CD4-positive, alpha-beta T cell treated with Interleukin-4 for 1 hour (primary cell): ENCODE measurements at places on chromosomes 7 and 10.
A peak's percentile ranks its signal among the peaks of the same experiment; 100 is the strongest.

DNA sequence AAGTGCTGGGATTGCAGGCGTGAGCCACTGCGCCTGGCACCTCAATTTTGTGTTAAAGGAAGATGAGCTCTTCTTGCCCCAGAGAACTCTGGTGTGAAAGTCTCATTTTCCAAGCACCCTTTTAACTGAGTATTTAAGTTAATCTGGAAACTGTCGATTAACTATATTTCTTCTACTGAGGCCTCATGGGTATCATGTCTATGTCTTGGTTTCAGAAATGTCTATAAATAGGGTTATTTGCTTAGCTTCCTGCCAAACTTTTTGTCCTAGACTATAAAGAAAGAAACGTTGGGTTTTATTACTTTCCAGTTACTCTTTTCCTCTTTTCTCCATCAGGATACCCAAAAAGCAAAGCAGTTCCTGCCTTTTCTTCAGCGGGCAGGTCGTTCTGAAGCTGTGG is 102.4 kb downstream of the LRRC4 start:
- DNase-seq: no peak

- no peak for DNase-seq
Observed at GRCh38 chr7:31175672-31176071, 123.6 kb downstream of the ADCYAP1R1 start.

- peak; percentile 63 for DNase-seq
Observed at GRCh38 chr10:8416192-8416701, 361.8 kb downstream of the GATA3 start.

DNA sequence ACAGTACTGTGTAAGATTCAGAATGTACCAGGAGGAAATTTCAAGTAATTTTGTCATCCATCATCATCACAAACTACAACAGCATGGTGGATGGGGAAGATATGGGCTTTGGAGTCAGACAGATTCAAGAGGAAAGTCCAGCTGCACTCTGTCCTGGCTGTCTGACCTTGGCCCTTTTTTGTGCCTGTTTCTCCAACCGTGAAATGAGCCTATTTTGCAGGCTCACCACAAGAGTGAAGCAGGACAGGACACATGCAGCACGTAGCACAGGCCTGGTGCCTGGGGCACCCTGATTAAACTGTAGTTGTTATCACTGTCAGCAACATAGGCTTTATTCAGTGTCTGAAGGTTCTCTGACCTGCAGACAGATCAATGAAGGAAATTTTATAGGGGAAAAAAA is 37.6 kb downstream of the RHOBTB1 start:
- DNase-seq: no peak

GRCh38 chr10:108238261-108238660 is 1073.8 kb upstream of the SORCS1 start:
- DNase-seq: no peak

GRCh38 chr7:131547589-131547988 is 8.8 kb downstream of the PODXL start:
- DNase-seq: no peak

DNA sequence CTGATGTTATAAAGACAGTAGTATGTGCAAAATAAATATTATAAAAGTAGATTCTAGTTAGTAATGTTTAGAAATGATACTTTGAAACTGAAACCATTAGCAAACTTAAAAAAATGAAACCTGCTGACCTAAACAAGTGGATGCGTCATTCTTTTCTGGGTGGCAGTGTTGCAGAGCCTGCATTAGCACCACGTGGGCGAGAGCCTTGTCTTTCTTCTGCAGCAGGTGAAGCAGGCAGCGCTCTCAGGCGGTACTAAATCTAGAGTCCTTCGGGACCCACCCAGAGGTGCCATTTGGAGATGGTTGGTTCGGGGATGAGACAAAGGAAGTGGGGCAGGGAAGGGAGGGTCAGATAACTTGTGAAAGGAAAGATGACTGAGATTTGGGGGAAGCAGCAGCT is 759.1 kb upstream of the IGFBP3 start:
- DNase-seq: no peak

DNA sequence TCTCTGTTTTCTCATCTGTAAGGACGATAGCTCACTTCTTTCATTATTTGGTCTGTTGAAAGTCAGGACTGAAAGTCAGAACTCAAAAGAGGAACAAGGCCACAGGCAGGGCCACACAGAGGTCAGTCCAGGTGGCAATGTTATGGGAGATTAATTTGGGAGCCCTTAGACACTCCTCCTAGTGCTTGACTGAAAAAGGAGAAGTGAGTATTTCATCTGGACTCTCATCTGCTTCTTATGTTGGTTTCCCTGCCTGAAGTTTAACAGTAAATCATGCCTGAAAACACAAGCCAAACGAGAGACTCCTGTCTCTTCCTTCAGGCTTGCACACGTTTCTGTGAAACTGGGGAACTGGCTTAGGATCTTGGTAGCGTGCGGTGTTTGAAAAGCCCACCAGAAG is 248.5 kb downstream of the BUB3 start:
- DNase-seq: no peak

DNA sequence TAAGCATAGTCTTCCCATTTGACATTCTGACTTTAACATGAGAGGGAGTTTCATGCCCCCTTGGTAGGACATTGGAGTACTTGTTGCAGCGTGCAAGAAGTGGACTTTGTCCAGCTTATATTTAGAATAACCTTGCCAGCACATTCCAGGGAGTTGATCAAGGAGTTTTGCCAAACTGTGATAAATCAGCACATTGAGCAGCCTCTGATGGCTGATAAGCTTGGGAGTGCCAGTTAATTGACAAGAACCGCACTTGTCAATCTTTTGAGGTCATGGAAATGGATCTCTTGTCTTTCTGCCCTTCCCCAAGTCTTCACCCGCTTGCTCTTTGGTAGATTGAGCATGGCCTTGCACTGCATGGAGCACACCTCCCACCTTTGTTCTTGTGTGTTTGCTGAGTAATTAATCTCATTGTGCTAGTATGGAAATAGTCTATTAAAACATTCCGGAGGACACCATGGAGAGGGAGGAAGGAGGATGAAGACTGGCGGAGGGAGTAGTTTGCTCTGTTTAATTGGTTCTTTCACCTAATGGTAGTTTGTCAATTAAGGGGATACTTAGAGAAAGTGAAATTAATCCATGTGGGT is 668.5 kb upstream of the GALNT17 start:
- no peak for DNase-seq

- no peak for DNase-seq
Observed at GRCh38 chr7:135877805-135878204, 99.4 kb downstream of the MTPN start.

DNA sequence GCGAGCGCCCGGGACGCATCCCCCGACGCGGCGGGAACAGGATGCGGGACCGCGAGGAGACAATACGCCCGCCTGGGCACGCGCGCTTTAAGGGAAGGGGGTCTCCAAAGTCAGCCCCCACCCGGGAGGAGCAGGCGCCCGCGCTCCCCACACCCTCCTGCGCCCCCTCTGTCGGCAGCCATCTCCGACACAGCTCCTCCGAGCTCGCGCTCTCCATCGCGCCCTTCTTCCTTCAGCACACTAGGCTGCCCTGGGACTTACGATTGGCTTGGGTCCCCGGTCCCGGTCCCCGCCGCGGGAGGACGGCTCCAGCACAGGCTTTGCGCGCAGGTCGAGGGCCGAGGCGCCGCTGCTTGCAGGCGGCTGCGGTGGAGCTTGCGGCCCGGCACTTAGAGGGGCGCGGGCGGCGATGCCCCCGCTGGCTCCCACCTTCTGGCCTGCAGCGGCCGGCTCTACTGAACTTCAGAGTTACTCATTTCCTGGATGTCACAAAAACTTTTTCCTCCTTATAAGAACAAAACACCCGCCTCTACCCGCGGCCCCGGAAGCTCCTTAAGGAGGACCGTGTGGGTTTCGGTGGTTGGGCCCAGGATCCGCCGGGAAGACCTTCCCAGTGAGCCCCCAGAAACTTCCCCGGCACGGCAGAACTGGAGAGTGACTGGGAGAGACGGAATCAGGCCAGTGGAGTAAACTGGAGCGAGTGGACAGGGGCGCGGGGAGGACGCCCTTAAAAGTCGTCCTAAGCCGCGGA is at the start of gene ITPRIP:
ITPRIP (minus strand) TSS at position 481 of the 751 bp plus-strand sequence. CDS start 22,414 bp downstream, outside the sequence.
- DNase-seq: peak; percentile 76

DNA sequence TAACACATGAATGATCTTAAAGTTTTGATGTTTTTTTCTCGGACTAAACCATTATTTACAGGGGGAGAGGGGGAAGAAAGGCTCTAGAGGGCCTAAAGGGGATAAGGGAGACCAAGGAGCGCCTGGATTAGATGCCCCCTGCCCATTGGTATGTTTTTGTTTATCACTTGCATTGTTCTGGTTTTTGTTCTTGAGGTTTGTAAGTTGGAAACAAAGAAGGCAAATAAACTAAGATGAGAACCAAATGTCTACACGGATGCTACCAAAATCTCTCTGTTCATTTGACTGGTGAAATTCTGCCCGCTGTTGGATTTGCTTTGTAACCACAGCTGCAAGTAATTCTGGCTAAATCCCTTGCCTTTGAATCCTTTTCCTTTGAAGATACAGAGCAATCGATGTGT is 99.8 kb upstream of the MACROH2A2 start:
- no peak for DNase-seq

- DNase-seq: peak; percentile 36
Observed at GRCh38 chr7:92837000-92837749, 802 bp upstream of the CDK6 start.

DNA sequence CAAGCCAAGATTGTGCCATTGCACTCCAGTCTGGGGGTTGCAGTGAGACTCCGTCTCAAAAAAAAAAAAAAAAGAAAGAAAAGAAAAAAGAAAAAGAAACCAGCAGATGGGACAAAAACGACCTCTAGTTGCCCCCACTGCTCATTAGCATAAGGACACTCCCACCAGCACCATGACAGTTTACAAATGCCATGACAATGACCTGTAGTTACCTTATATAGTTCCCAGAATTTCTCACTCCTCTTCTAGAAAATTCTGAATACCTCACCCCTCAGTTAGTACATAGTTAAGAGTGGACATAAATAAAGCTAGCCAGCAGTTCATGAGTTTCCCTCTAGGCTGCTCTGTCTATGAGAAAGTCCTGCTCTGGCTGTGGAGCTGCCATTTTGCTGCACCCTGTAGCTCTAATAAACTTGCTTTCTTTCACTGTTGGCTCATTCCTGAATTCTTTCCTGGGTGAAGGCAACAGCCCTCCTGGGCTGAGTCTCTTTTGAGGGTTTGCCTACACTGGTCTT is 276.8 kb upstream of the AKR1E2 start:
- no peak for DNase-seq

DNA sequence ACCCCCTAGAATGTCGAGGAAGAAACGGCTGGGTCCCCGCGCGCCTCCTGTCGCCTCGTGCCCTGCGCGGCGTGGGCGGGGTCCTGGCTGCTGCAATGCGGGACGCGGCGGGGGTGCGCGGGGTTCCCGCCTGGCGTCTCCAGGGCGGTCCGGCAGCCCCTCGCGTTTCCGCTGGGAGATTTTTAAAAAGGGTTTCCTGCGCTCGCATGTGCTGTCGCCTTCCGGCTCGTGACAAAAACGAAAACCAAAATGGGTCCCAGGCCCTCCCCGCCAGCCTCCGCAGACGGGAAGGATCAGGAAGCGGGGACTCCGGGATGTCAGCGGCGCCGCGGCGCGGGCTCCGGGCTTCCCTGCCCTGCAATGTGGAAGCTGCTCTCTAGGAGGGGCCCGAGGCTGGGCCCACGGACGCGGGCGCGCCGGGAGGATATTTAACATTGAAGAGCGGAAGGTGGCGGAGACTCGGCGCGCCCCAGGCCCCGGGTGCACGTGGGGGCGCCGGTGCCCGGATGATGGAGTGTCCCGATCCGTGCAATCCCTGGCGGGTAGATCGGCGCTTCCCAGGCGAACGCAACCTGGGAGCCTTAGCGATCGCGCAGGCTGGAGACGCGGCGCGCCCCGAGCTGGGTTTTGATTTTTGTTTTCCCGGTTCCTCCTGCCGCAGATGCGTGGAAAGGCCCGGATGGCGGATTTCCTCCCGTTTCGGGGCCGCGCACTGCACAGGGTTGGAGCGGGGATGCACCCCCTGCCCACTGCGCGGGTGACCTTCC is 1.0 kb downstream of the PFKP start:
- DNase-seq: peak; percentile 41

DNA sequence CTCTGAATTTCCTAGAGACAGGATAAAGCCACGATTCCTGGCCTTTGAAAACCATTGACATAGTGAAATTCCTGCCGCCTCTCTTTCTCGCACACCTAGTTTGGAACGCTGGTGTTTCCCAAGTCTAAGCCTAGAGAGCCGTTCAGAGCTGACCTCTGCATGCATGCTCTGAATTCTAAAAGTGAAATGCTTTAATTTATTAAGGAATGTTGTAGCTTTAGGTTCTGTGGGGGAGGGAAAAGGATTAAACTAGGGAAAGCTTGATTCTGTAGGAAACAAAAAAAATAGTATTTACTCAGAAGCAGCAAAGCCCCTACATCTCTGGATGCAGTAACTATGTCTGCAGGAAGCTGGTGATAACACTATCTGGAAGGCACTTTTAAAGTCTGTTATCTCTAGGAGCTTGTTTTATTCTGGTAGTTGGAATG is 27.3 kb downstream of the PFKP start:
- no peak for DNase-seq

GRCh38 chr7:80879849-80880248 is 39.0 kb downstream of the SEMA3C start:
- no peak for DNase-seq

DNA sequence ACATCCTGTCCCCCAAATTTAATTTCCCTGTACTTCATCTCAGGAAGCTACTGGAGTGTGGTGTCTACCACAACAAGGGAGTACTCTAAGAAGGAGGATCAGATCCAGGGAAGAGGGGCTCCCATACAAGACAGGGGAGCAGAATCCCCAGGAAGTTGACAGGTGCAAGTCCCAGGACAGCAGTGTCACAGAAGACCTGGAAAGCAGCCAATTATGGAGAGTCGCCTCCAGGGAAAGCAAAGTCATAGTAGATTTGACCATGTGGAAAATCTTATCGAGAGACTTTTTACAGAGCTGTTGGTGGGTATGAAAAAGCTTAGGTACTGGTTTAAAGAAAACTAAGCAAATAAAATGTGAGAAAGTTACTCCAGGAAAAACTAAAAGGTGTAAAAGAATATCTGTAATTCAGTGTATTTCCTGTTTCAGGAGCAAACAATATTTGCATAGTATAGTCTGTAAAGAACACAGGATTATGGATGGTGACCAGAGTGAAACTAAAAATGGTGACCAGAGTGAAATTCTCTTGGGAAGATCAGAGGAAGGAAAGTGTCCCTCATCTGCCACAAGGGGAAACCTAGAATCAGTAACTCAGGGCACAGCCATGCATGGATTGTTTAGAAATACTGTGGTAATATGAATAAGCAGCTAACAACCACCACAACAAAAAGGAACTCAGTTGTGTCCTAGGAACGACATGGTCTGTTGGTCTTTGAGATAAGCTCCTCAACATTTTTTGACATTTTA is 44.5 kb downstream of the LANCL2 start:
- DNase-seq: no peak

- no peak for DNase-seq
Observed at GRCh38 chr7:112997831-112998230, 88.8 kb downstream of the GPR85 start.

GRCh38 chr7:30743371-30744074 is 8.4 kb upstream of the INMT start:
- DNase-seq: no peak

DNA sequence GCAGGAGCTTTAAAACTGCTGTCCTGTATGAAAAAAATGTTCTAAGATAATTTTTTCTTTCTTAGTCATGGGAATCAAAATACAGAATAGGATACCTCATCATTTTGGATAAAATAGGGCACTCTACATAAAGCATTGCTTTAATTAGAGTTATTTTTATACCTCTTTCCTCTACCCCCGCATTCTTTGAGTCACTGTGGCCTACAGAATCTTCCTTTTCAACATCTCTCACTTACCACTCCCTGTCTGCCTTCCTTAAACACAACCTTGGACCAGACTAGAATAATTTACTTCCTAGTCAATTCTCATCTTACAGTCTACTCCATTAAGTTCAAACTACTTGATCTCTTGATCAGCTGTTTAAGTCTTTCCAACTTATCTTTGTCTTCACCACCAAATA is 462.3 kb downstream of the PHTF2 start:
- DNase-seq: no peak
